Activated naive CD4-positive, alpha-beta T cell treated with anti-CD3 and anti-CD28 coated beads, Interleukin-2, amount 10 ng/mL, durations not matched to agents 5 hours and 36 hours (primary cell): ENCODE measurements at places on chromosomes 3 and 15. TPM values are rescaled to one million over a fixed set of nuclear protein-coding genes. Genes with fewer than 3 reads are reported as not detected.

GOLGA8T gene
- total RNA-seq = 0.28 TPM

CILP gene
- total RNA-seq = not detected

PPP1R2 gene
- 76.4 TPM for total RNA-seq

SLC28A1 gene
- total RNA-seq = not detected

CLRN1 gene
- not detected for total RNA-seq
